ENCODE measurements at places on chromosomes 3 and 15. TPM values are rescaled to one million over a fixed set of nuclear protein-coding genes. Genes with fewer than 3 reads are reported as not detected.

DNA sequence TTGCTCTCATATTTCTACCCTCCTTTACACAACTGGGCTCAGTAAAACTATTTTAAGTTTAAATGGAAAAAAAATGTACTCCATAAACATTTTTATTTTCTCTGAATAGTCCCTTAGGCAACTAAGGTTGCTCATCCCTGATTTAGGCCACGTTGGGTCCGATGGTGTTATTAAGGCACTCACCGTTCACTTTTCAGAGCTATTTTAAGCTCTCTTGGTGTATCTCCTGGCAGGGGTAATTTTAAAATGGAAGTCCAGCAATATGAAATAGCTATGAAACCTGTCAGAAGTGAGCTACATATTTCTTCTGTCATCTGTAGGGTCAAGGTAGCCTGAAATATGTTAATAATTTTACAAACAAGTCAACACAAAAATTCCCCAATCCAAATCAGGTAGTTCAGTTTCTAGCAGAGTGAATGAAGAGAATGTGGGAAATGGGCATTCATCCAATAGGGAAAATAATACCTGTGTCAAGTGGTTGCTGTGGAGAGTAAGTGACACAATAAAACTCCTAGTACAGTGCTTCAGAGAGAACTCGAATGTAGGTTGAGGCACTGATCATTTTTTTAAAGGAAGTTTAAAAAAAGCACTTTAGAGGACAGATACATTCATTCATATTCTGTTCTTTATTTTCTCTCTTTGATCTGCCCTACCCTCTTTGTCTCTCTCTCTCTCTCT lies 209.3 kb upstream of the FEZF2 start:
- no peaks in the 10 kb centered on the region for H3K4me1 ChIP-seq
- H3K27me3 ChIP-seq = no peaks in the 10 kb centered on the region
- no peak overlapping the region for H3K4me3 ChIP-seq
- H3K36me3 ChIP-seq = no peaks in the 10 kb centered on the region

- no peak for DNase-seq
- H3K4me3 ChIP-seq = no peak overlapping the region
- H3K4me1 ChIP-seq = no peaks in the 10 kb centered on the region
- no peak overlapping the region for H3K27ac ChIP-seq
- H3K27me3 ChIP-seq = no peaks in the 10 kb centered on the region
- no peaks in the 10 kb centered on the region for H3K36me3 ChIP-seq
Measured at GRCh38 chr15:64515825-64516224, 55.4 kb downstream of the ZNF609 start.

GRCh38 chr15:20345401-20345958 lies 196.1 kb downstream of the GOLGA6L6 start:
- H3K36me3 ChIP-seq = no peaks in the 10 kb centered on the region
- no peaks in the 10 kb centered on the region for H3K27me3 ChIP-seq
- H3K27ac ChIP-seq = no peak overlapping the region
- H3K4me3 ChIP-seq = no peak overlapping the region

DNA sequence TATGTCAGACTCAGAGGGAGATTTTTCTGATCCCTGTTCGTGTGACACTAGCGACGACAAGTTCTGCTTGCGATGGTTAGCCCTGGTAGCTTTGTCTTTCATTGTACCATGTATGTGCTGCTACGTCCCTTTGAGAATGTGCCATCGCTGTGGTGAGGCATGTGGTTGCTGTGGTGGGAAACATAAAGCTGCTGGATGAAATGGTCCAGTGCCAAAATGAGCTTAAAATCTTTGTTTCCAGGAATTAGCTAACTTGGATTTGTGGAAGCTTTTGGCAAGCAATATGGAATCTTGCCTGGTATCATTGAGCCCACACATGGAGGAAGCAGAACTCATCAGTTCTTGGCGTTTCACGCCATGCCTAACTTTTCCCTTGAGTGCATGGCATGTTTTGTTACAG lies 98.8 kb downstream of the SPRED1 start:
- no peaks in the 10 kb centered on the region for H3K27me3 ChIP-seq
- no peak overlapping the region for H3K27ac ChIP-seq
- H3K4me3 ChIP-seq = no peak overlapping the region
- peaks cover 3% of the 10 kb centered on the region for H3K36me3 ChIP-seq
- no peaks in the 10 kb centered on the region for H3K4me1 ChIP-seq

DNA sequence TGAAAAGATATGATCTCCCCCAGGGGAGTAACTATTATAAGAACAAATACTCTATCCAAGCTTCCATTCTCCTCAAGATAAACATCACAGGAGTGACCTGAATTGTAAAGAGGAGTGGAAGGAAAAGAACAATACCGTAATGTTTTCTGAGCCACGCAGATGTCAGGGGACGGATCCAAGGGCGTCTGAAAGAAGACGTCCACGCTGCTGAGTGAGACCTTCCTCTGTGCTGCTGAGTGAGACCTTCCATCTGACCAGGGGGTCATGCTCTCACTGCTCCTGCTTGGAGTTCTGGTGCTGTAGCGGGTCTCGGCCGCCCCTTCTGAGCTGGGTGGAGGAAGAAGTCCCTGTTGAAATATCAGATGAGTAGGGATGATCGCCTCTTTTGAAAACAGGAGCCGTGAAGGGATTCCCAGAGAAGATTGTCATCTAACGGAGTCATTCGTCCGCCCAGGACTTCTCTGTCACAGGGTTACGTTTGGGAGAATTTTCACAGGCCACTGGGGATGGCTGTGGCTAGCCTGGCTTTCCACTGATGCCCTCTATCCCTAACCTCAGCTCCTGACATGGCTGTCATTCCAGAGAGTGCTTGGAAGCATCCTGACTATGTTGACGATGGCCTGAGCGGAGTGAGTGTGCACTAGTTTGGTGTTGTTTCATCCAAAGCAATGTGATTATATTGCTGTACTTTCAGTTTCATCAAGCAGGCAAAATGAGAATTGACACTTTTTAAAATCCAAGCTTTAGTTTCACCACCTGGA lies 184.9 kb downstream of the APBA2 start:
- no peak overlapping the region for H3K27ac ChIP-seq
- H3K4me1 ChIP-seq = no peaks in the 10 kb centered on the region
- no peak overlapping the region for H3K4me3 ChIP-seq
- DNase-seq = no peak

DNA sequence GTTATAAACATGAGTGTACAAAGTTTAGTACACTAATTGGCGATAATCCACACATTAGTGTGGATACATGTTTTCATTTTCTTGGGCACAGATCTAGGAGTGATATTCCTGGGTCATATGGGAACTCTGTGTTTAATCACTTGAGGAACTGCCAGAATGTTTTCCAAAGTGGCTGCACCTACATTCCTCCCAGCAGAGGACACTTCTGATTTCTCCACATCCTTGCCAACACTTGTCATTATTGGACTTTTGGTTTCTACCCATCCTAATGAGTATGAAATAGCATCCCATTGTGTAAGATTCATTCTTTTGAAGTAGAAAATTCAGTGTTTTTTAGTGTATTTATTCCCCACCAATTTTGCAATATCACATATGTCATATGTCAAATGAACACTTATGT lies 53.6 kb downstream of the CFAP92 start:
- no peak for DNase-seq
- no peak overlapping the region for H3K4me3 ChIP-seq
- no peaks in the 10 kb centered on the region for H3K4me1 ChIP-seq
- no peaks in the 10 kb centered on the region for H3K36me3 ChIP-seq
- H3K27me3 ChIP-seq = no peaks in the 10 kb centered on the region
- H3K27ac ChIP-seq = no peak overlapping the region

CELF6 gene
- 1.0 TPM for total RNA-seq

GRCh38 chr3:126417515-126417914 lies 22.8 kb downstream of the CFAP100 start:
- DNase-seq = peak; percentile 26
- no peak overlapping the region for H3K27ac ChIP-seq
- no peaks in the 10 kb centered on the region for H3K4me1 ChIP-seq
- no peaks in the 10 kb centered on the region for H3K36me3 ChIP-seq
- H3K4me3 ChIP-seq = no peak overlapping the region

TEX55 gene
- total RNA-seq = not detected

IDH2 gene
- total RNA-seq = 36.5 TPM

- no peak overlapping the region for H3K4me3 ChIP-seq
- H3K4me1 ChIP-seq = no peaks in the 10 kb centered on the region
- H3K27me3 ChIP-seq = no peaks in the 10 kb centered on the region
- no peaks in the 10 kb centered on the region for H3K36me3 ChIP-seq
Measured at GRCh38 chr3:42005401-42005800, 43.5 kb upstream of the ULK4 start.

ST8SIA2 gene
- not detected for total RNA-seq

SH2D7 gene
- not detected for total RNA-seq

- no peak for DNase-seq
- H3K27ac ChIP-seq = no peak overlapping the region
Measured at GRCh38 chr15:93109336-93110102, 20.5 kb upstream of the RGMA start.

GRCh38 chr15:79978655-79979514 lies 7.9 kb upstream of the BCL2A1 start:
- no peak overlapping the region for H3K4me3 ChIP-seq
- no peak for DNase-seq
- H3K4me1 ChIP-seq = no peaks in the 10 kb centered on the region
- H3K36me3 ChIP-seq = no peaks in the 10 kb centered on the region

DNA sequence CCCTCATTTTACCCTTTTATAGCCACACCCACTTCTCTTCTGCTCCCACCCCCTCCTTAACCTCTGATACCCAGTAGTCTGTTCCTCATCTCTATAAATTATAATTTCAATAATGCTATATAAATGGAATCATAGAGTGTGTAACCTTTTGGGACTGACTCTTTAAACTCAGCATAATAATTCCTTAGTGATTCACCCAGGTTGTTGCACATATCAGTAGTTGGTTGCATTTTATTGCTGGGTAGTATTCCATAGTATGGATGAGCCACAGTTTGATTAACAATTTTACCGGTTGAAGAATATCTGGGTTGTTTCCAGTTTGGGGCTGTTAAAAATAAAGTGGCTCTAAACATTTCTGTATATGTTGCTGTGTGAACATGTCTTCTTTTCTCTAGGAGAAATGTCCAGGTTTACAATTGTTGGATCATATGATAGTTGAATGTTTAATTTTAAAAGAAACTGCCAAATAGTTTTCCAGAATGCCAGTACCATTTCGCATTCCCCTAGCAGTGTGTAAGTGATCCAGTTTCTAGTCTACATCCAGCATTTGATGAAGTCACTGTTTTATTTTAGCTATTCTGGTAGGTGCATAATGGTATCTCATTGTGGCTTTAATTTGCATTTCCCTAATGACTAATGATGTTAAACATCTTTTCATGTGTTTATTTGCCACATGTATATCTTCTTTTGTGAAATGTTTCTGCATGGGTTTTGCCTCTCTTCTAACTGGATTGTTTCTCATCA lies 68.5 kb downstream of the VPS8 start:
- peaks cover 2% of the 10 kb centered on the region for H3K36me3 ChIP-seq
- no peak for DNase-seq
- H3K27me3 ChIP-seq = no peaks in the 10 kb centered on the region
- no peak overlapping the region for H3K4me3 ChIP-seq
- H3K27ac ChIP-seq = no peak overlapping the region
- no peaks in the 10 kb centered on the region for H3K4me1 ChIP-seq

- H3K4me1 ChIP-seq = no peaks in the 10 kb centered on the region
- no peak for DNase-seq
- H3K36me3 ChIP-seq = no peaks in the 10 kb centered on the region
Measured at GRCh38 chr3:62758296-62759066, 116.7 kb downstream of the CADPS start.

GRCh38 chr3:5348229-5348902 lies 160.9 kb downstream of the EDEM1 start:
- peaks cover 3% of the 10 kb centered on the region for H3K27me3 ChIP-seq
- H3K4me1 ChIP-seq = no peaks in the 10 kb centered on the region
- H3K4me3 ChIP-seq = no peak overlapping the region
- H3K27ac ChIP-seq = no peak overlapping the region

- H3K36me3 ChIP-seq = no peaks in the 10 kb centered on the region
- no peak overlapping the region for H3K4me3 ChIP-seq
- H3K27ac ChIP-seq = no peak overlapping the region
- no peaks in the 10 kb centered on the region for H3K27me3 ChIP-seq
- peaks cover 3% of the 10 kb centered on the region for H3K4me1 ChIP-seq
- no peak for DNase-seq
Measured at GRCh38 chr15:42150219-42150970, 6.0 kb downstream of the PLA2G4F start.

GOLGA6L9 gene
- total RNA-seq = 1.6 TPM

- no peak overlapping the region for H3K4me3 ChIP-seq
- H3K27ac ChIP-seq = no peak overlapping the region
- H3K4me1 ChIP-seq = no peaks in the 10 kb centered on the region
- no peak for DNase-seq
- H3K27me3 ChIP-seq = no peaks in the 10 kb centered on the region
Measured at GRCh38 chr3:79864077-79864476, 96.3 kb upstream of the ROBO1 start.

BAHD1 gene
- total RNA-seq = 21.2 TPM

AADACL2 gene
- 0.24 TPM for total RNA-seq

DNA sequence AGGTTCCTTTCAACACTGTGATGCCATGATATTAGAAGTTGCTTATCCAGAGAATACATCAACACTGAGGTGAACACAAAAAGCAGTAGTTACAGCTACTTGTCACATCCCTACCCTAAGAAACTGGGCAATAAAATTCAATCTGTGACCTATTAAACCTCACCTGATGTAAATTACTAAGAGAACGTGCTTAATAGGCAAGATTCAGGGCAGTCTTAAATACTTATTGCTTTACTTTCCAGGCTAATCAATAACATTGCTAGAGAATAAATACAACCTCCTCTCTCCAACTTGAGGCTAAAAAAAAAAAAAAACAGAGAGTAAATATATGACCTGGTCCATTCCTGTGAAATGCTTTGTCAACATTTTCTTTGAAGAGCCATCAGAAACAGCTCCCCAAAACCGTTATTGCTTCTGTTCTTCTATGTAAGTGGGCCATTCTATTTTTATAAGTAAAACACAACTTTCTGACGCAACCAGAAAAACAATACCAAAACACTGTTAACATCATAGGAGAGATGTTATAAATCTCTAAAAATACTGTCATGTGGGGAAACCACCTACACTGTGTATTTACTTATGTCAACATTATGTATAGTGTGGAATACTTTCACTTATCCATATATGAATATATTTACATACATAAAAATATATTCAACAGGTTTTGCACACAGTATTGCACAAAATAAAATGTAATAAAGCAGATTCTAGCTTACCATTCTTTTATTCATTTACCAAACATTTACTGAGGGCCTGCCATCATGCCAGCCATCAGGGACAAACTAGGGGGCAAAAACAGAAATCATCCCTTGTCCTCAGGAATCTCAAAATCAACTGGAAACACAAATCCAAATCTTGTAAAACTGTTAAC lies 2.7 kb downstream of the NKIRAS1 start:
- no peak overlapping the region for H3K27ac ChIP-seq
- no peak for DNase-seq
- H3K27me3 ChIP-seq = no peaks in the 10 kb centered on the region

GRCh38 chr3:28791713-28792255 lies 443.2 kb upstream of the AZI2 start:
- no peaks in the 10 kb centered on the region for H3K27me3 ChIP-seq
- no peaks in the 10 kb centered on the region for H3K36me3 ChIP-seq
- H3K4me1 ChIP-seq = no peaks in the 10 kb centered on the region
- H3K27ac ChIP-seq = no peak overlapping the region

DNA sequence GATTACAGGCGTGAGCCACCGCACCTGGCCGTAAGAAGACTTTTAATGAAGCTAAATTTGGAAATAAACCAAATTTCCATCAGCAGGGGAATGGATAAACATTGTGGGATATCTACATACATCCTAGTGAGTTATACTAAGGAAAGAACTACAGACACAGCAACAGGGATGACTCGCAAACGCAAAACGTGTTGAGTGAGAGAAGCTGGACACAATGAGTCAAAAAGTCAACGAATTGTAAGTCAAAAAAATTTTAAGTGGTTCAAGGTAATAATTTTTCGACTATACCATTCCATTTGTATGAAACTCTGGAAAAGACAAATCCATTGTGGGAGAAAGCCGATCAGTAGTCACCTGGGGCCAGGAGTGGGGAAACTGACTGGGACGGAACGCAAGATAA lies 19.9 kb downstream of the PLA2G4F start:
- no peak overlapping the region for H3K27ac ChIP-seq
- H3K36me3 ChIP-seq = no peaks in the 10 kb centered on the region
- no peaks in the 10 kb centered on the region for H3K4me1 ChIP-seq
